ENCODE measurements at places on chromosomes 6 and 20.
A peak's percentile ranks its signal among the peaks of the same experiment; 100 is the strongest.

DNA sequence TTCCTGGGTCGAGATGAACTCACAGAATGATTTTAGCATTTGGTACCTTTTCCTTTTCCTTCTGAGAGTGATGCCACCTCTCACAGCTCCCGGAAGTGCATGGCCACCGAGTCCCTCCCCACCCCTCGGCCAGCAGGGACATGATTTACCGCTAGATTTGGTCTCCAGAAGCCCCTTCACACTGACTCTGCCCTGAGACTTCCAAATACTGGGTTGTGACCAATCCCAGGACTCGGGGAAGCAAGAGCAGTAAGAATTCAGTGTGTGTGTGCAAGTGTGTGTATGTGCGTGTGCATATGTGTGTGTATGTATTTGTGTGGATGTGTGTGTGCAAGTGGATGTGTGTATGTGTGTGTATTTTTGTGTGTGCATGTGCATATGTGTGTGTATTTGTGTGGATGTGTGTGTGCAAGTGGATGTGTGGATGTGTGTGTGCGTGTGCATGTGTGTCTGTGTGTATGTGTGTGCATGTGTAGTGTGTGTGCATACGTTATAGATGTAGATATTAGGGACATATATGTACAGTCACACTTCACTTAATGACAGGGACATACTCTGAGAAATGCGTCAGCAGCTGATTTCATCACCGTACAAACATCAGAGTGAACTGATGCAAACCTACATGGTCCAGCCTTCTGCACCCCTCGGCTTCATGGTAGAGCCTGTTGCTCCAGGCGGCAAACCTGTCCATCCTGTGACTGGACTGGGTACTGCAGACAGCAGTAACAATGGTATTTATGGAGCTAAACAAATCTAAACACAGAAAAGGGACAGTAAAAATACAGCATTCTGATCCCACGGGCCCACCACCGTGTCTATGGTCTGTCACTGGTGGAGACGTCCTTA is 374.5 kb downstream of the TAF4 start:
- no peak for DNase-seq

- DNase-seq: no peak
Measured at GRCh38 chr6:47042275-47042791, at the start of gene ADGRF1. ADGRF1 (minus strand) TSS chr6:47042332; CDS start chr6:47029061, 13,271 bp downstream.

DNA sequence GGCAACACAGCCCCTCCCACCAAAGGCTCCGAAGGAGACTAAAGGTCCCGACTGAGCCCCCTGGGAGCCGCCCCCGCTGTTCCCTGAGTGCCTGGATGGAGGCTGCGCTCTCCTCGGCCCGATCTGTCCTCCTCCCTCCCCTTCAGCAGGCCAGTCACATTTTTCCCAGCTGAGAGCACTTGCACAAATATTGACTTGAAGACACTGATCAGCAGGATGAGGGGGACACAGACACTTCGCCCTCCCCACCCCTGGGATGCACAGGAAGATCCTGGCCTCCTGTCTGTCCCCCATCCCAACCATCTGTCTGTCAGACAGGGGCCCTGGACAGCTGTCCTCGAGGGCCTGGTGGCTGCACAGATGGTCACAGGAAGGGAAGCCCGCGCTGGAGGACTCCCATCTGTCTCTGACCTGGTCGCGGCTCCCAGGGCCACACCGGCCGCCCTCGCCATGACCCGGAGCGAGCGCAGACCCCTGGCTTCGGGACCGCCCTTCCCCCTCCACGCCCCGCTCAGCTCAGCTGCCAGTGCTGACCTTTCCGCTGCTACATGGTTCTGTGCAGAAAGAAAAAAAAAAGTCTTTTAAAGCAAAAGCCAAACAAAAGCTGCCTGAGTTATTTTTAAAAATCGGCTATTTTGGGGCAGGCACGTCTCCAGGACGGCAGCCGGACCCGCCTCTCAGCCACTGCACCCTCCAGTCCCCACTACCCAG is 11.1 kb downstream of the LAMA5 start:
- DNase-seq: peak; percentile 84

DNA sequence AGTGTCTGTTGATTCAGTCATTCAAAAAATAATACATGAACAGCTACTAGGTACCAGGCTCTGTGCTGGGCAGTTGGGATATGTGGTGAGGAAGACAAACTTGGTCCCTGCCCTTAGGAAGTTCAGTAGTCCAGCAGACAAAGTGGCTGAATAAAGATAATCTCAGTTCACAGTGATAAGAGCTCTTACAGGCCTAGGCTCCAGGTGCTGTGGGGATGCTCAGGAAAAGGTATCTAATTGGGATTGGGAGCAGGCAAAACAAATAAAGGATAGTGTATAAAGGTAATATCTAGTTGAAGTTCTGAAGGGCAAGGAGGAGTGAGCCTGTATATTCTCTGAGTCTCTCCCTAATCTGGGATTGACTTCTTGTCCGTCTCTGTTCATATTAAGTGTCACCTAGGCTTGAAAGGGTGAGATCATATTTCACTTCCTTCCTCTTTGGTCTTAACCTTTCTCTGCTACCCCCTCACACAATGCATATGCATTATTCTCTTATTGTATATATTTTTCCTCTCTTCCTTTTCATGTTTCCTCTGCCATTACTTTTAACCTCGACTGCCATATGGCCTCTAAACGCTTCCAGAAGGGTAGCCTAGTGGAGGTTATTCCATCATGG is 13.5 kb downstream of the PTPN1 start:
- DNase-seq: no peak

- DNase-seq: no peak
Measured at GRCh38 chr6:139647016-139647415, 272.6 kb upstream of the CITED2 start.

GRCh38 chr6:158863646-158864045 is 44.5 kb upstream of the EZR start:
- no peak for DNase-seq

DNA sequence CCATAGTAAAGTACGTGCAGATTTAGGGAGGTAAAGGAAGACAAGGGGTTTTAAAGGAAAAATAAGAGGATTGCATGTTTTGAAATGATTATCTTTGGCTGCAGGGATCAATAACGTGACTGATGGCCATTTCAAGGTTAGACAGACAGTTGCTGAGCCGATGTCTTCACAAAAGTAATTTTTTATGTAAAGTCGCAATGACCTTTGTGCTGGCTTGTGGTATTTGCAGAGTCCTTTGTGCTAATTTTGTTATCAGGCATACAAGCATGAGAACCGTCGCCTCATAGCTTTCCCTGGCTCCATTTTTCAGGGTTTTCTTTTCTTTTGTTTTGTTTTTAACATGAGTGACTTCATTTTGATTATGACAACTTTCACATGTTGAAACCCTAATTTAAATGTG is 605.7 kb upstream of the GJE1 start:
- no peak for DNase-seq

GRCh38 chr6:48134246-48134645 is 23.2 kb upstream of the PTCHD4 start:
- DNase-seq: no peak

GRCh38 chr6:130240232-130240631 is 17.5 kb upstream of the SAMD3 start:
- DNase-seq: no peak

DNA sequence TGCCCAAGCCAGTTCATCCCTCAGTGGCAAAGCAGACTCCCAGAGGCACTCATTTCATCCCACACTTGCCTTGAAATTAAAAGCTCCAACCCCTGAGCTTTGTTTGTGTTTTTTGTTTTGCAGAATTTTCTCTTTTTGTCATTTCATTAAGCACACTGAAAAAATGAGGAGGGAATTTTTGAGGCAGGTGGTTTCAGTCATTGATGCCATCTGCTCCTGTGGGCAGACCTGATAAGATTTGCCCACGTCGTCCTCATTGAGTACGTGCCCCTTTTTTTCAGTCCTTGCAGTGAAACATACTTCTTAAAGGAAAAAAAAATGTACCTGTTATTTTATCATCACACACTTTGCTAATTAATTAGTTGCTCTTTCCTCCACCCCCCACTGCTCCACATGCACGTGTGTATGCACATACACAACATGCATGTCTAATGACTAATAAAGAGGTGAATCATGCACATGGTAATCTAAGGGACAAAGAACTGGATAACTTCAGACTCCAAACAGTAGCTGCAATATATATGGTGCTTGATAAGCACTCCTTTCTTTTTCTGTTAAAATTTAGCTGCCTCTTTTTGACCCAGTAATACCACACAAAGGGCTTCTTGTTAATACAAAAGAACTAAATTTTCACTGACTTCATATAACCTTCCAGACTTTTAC is 102.1 kb upstream of the TMEM181 start:
- no peak for DNase-seq
